Kasumi-1 (cell line): ENCODE measurements at places on chromosomes 5 and 9.

GRCh38 chr9:105708405-105708804 is 14.1 kb downstream of the TMEM38B start:
- no peak for DNase-seq

- DNase-seq = peak; percentile 23
Observed at GRCh38 chr9:127762111-127762676, 16.3 kb downstream of the SH2D3C start.

DNA sequence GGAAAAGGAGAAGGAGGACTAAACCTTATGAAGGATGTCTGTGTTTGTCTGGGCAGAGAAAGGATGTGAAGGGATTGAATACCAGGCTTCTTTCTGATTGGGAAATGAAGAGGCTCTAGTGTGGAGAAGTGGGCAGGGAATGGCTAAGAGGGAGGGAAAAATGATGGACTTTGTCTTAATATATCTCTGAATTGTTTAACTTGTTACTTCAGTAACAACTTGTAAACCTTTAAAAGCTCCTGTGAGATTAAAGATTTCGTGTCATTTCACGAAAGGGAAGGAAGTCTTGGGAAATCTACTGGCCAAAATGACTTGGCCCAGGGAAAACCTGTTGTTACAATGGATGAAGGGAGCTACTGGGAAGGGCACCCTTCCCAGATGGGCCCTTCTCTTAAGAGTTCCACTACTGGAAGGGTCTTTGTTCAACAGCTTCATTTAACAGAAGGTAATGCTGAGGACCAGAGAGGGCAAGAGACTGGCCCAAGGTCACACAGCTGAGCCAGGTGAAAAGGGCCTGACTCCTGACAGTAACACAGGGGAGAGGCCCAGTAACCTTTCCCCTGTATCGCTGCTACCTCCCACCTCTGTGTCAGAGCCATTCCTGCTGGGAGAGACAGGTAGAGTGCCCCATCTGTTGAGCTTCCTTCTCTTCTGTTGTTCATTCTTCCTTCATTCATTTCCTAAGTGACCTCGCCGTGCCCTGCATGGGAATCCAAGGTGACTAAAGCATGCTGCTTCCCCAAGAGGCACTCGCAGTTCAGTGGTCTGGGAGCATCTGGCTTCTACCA is 5.1 kb upstream of the TCOF1 start:
- DNase-seq = no peak

DNA sequence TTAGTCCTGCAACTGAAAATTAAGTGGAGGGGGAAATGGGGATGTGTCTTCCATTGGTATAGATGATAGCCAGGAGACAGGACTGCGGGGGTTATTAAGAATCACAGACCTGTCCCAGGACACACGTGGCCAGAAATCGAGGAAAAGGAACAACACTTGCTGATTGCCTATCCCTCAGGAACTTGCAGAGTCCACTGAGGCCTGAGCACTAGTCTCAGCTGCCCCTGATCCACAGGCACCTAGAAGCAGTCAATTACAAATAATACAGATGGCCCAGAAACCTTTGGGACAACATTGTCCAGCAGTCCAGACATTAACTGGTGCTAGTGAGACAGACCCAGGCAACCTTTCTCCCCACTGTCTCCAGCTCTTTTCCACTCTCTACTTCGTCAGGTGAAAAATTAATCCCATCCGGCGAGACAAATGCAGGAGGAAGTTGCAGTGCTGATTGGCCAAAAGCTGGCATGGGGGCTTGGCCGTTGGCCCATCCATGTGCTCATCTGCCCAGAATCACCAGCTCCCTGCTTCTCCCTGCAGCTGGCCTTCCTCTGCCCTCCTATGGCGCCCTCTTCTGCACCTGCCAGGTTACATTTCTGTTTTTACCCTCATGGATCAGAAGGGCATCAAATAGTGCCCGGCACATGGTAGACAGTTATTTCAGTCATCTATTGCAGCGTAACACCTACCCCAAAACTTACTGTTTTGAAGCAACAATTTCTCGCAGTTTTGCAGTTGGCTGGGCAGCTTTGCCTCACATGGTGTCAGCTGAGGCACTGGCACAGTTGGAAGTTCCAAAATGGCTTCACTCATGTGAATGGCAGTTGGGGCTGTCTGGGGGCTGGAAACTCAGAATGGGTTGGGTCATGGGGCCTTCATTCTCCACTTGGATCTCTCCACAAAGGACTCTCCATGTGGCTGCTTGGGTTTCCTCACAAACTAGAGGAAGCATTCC is 3.6 kb upstream of the B4GALT1 start:
- DNase-seq = peak; percentile 51

- no peak for DNase-seq
Observed at GRCh38 chr9:31393240-31393639, 991.2 kb upstream of the ACO1 start.

GRCh38 chr9:136620441-136621018 is 42.2 kb upstream of the EGFL7 start:
- no peak for DNase-seq

DNA sequence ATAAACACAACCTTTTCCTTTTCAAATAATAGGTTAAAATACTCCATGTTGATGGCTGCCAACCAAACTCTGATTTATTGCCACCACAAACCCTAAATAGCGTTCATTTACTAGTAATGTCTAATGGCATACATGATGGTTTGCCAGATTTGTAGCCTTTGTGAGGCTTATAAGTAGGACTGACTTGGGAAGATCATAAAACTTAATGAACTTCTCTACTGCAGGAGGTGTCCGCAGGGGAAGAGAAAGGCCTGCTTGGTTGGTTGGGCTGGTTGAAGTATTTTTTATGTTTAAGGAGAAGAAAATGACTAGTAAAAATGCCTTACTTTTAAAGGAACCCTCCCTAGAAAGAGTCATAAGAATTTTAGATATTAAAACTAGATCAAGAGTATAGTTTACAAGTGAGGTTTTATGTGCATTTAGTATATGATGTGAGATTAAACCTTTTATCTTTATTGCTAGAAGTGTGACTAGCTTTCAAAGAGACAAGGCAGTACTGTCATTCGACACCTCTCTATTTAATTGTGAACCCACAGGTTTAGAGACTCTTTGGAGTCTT is 5.0 kb downstream of the PBX3 start:
- DNase-seq = no peak

GRCh38 chr9:38386319-38386895 is 6.1 kb upstream of the ALDH1B1 start:
- no peak for DNase-seq

DNA sequence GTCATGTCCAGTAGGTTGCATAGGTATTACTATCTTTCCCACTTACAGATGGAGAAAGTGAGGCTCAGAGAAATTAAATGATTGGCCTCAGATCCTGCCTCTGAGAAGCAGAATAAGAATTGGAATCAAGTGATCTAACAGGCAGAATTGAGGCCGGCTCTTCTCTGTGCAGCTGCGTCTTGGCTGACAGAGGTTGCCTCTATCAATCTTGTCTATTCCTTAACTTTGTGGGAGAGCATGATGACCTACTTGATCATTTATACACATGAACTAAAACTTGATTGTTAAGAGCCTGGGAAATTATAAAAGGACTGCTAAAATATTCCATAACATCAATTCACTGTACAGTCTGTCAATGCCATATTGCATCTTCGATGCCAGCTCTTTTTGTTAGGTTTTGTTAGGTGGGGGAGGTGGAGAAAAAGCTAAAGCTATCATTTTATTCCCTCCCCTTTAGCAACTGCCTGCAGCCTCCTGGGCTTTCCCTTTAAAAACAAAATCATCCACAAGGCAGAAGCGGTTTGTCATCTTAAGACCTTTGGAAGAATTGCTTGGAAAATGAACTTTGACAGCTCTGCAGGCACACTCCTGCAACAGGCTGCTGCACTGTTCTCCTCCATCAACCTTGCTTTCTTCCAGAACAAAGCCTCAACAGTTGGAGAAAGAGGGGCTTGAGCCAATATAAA is 247.4 kb downstream of the SMARCA2 start:
- no peak for DNase-seq

DNA sequence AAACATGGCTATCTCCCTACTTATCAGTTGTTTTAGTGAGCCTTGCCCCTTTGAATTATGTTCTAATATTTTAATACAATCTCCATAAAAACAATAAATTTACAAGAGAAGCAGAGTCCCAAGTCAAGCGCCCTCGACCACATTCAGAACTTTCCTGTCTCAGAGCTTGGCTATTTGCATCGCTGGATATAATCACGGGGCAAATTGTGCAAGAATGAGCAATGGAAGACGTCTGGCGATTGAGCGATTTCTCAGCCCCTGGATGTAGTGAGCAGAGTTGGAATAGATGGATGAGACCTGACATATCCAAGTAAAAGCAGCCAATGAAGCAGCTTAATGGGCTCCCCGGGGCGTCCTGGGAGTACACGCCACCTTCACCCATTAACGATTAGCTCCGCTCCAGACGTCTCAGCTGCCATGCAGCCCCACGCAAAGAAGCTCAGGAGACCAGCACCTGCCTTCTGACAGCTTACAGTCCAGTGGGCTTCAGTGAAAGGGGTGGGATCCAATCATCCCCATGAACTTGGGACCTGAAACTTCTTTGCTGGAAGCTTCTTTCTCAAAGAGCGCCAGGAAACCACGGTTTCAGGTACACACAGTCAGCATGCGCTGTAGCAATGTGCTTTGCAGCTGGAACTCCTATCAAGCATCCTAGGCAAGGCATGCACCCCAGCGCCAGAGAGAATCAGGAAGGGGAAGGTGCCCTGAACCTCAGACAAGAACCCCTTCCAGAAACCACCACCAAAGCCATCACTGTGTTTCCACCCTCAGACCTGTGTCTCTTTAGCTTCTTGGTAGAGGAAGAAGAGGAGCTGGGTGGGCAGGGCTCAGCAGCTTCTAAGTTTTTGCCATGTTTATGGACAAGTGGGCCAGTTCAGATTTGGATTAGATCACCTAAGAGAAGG is 92.0 kb upstream of the IRX4 start:
- no peak for DNase-seq

DNA sequence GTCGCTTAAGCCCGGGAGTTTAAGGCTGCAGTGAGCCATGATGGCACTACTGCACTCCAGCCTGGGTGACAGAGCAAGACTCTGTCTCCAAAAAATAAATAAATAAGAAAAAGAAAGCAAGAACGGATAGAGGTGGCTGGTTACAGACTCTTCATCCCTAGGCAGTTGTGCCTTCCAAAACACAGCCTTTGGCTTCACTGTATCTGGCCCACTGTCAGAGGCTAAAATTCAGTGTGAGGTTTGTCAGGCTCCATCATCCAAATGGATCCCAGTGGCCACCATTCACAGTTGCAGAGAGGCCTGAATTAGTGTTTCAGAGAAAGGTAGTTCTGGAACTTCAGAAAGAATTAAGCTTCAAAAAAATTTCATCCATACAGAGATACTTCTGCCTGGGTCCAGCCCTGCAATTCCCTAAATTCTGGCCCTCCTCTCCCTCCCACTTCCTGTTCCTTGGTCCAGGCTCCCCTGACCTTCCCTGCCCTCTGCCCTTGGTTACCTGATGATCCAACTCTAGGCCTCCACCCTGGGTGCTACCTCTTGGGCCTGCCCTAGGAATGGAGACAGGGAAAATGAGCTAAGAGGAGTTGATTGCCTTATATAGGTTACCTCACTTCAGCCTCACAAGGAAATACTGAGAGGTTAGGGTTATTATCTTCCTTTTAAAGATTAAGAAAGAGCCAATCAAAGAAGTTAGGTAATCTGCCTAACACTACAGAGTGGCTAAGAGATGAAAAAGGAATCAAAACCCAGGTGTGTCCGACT is 97.2 kb upstream of the SLC44A1 start:
- no peak for DNase-seq

DNA sequence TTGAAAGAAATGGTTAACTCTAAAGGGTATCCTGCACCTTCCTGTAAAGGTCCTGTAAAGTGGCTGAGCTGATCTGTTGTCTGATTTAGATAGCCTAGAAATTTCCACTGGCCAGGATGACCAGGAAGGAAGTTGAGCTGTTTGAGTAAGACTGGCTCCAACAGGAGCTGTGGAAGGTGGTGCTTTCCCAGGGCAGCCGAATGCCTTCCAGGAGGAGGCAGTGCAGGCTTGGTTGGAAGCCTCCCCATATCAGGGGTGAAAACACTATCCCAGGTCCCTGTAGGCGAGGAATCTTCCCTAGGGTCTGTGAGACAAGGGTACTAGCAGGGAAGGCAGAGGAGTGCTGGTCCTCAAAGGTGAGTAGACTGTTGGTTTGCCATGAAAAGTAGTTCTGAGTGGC is 98.4 kb downstream of the LIX1 start:
- no peak for DNase-seq

DNA sequence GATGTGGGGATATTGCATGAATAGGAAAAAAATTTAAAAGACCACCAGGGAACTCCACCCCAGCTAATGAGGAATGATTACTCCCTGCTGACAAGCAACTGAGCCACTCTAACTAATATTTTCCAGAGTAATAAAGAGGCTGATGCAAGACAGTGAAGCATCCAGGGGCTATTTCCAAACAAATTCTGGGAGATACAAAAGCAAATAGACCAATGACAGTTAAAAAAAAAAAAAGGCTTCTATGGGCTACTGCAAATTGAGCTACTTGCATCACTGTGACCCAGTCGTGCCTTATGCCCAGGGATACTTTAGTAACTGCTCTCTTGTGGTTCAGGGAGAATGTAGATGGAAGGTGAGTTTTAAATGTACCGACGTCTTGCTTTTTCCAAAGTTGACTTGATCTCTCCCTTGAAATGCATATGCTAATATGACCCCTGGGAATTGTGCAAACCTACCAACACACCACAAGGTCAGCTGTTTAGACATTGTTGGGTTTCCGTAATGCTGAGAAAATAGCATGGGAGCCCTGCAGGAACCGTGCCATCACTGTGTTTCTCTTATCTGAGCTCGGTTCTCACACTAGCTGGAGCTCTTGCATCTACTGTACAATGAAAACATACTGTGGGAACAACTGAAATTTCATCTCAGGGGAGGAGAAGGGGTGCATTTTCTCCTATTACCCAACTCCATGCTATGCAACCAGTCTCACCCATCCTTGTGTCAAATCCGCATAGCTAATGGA is 250.6 kb upstream of the MAP3K1 start:
- DNase-seq = no peak

DNA sequence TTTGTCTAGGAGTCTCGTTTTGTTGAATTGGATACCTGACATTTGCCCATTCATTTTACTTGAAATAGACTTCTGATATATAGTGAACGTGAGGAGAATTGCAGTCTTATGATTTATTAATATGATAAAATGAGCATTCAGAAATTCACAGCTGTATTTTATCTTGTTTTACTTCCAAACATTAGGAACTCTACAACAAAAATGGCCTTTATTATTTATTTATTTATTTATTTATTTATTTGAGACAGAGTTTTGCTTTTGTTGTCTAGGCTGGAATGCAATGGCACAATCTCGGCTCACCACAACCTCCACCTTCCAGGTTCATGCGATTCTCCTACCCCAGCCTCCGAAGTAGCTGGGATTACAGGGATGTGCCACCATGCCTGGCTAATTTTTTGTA is 61.2 kb downstream of the RAB24 start:
- no peak for DNase-seq

- DNase-seq = no peak
Observed at GRCh38 chr5:123261752-123262151, 161.5 kb downstream of the CEP120 start.

GRCh38 chr9:108158236-108158995 is 668.8 kb upstream of the KLF4 start:
- no peak for DNase-seq

- peak; percentile 84 for DNase-seq
Observed at GRCh38 chr5:97297063-97297703, 114.1 kb upstream of the RIOK2 start.
